ENCODE measurements at places on chromosomes 1 and 21. TPM values are rescaled to one million over a fixed set of nuclear protein-coding genes. Genes with fewer than 3 reads are reported as not detected.

The TNFRSF1B gene
- 28.5 TPM for polyA plus RNA-seq

The C8A gene
- not detected for polyA plus RNA-seq

The OR10J1 gene
- not detected for polyA plus RNA-seq

The SLC25A34 gene
- polyA plus RNA-seq: 2.1 TPM

- H3K36me3 ChIP-seq: no peaks in the 10 kb centered on the region
- no peaks in the 10 kb centered on the region for H3K27me3 ChIP-seq
- no peak overlapping the region for H3K4me3 ChIP-seq
- H3K27ac ChIP-seq: no peak overlapping the region
- no peak for DNase-seq
- H3K4me1 ChIP-seq: no peaks in the 10 kb centered on the region
Measured at GRCh38 chr1:214793708-214794107, 190.7 kb downstream of the CENPF start.

- H3K27ac ChIP-seq: no peak overlapping the region
- no peaks in the 10 kb centered on the region for H3K27me3 ChIP-seq
- no peak overlapping the region for H3K4me3 ChIP-seq
- DNase-seq: no peak
- peaks cover 39% of the 10 kb centered on the region for H3K4me1 ChIP-seq
Measured at GRCh38 chr1:19710825-19711611, 46.3 kb downstream of the HTR6 start.

DNA sequence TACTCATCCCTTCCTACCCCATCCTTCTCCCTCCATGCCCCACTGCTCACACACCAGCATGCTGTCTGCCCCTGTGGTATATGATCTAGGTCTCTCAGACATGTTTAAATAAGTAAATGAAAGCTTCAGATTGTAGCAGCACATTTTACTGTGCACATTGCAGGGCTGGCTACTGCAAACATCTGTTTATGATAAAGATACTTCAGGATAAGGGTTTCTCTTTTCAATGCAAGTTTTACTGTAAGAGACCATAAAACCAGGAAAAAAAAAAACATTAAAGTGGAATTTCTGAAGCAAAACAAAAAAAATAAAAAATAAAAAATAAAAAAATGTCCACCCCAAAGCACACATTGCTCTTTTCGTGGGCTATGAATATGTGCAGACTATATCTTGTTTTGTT lies 184.4 kb downstream of the USH2A start:
- no peaks in the 10 kb centered on the region for H3K27me3 ChIP-seq
- no peaks in the 10 kb centered on the region for H3K4me1 ChIP-seq
- DNase-seq: no peak
- H3K36me3 ChIP-seq: no peaks in the 10 kb centered on the region

DNA sequence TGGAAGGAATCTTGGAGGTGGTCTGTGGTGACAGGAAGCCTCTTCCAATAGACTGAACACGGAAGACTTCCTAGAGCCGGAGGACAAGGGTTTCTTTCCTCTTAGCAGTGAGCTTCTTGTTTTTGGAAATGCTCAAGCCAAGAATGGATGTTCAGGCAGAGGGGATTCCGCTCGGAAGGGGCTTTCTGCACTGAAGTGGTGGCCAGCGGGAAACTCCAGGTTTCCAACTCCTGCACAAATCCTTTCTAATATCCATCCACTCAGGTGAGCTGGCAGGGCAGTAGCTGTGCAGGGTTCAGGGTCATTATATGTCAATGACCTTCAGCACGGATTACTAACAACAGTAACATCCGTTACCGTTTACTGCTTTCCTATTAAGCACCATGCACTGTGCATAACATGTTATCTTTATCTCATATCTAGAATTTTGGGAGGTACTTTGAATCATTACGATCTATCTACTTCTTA lies 573 bp upstream of the CPT2 start:
- H3K4me1 ChIP-seq: peaks cover 20% of the 10 kb centered on the region
- peak overlapping the region; percentile 99 for H3K27ac ChIP-seq
- no peak for DNase-seq
- H3K27me3 ChIP-seq: no peaks in the 10 kb centered on the region

DNA sequence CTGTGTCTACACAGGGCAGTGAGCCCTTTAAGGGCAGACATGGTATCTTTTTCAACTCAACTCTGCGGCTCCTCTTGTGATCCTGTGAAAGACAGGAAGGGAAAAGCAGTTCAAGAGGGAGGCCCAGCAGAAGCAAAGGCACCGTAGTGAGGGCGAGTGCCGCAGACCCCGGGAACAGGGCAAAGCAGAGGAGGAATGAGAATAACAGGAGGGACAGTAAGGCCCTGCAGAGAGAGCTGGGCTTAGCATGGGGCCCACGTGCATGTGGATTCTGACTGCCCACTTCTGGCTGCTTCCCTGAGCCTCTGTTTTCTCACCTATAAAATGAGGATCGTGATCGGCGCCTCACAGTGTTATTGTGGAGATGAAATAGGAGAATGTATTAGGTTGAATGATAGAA lies 409.3 kb downstream of the PTPRU start:
- H3K4me3 ChIP-seq: no peak overlapping the region
- no peaks in the 10 kb centered on the region for H3K36me3 ChIP-seq
- no peaks in the 10 kb centered on the region for H3K27me3 ChIP-seq
- H3K27ac ChIP-seq: peak overlapping the region; percentile 57
- no peak for DNase-seq

- no peak overlapping the region for H3K4me3 ChIP-seq
- DNase-seq: no peak
- no peaks in the 10 kb centered on the region for H3K27me3 ChIP-seq
- H3K4me1 ChIP-seq: no peaks in the 10 kb centered on the region
Measured at GRCh38 chr1:159122005-159122621, 45.5 kb upstream of the AIM2 start.

DNA sequence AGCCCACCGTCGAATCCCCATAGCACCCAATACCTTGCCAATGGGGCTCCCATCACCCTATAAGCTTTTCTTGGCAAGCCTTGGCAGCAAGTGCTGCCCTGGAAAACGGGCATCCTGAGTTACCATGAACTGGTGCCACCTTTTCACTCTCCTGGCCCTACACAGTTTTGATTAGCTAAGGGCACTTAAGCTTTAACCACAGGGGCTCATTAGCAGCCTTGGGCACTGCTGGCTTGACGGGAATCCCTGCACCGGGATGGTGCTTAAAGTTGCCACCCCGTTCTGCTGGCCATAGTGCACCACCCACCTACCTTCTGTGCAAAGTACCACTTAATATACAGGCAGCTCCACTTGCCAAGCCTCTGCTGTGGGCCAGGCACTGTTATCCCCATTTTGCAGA lies 13.7 kb downstream of the PARS2 start:
- no peaks in the 10 kb centered on the region for H3K4me1 ChIP-seq
- H3K36me3 ChIP-seq: no peaks in the 10 kb centered on the region
- peak; percentile 28 for DNase-seq
- no peak overlapping the region for H3K4me3 ChIP-seq
- H3K27ac ChIP-seq: no peak overlapping the region

DNA sequence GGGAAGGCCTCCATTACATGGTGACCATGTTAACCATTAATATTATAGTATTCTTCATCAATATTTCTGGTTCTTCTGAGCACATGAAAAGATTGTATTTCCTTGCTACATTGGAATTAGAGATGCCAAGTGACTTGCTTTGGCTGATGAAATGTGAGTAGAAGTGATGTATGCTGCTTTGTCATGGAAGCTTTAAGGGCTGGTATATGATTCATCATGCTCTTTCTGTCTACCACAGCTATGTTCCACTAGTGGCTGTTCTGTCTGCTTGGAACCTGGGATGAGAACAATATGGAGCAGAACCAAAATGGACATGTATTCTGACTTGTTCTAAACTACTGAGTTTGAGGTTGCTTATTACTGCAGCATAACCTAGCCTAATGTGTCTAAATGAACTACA lies 163.3 kb downstream of the TM2D1 start:
- H3K27ac ChIP-seq: no peak overlapping the region
- no peaks in the 10 kb centered on the region for H3K36me3 ChIP-seq
- H3K27me3 ChIP-seq: no peaks in the 10 kb centered on the region
- H3K4me1 ChIP-seq: no peaks in the 10 kb centered on the region
- H3K4me3 ChIP-seq: no peak overlapping the region
- no peak for DNase-seq

DNA sequence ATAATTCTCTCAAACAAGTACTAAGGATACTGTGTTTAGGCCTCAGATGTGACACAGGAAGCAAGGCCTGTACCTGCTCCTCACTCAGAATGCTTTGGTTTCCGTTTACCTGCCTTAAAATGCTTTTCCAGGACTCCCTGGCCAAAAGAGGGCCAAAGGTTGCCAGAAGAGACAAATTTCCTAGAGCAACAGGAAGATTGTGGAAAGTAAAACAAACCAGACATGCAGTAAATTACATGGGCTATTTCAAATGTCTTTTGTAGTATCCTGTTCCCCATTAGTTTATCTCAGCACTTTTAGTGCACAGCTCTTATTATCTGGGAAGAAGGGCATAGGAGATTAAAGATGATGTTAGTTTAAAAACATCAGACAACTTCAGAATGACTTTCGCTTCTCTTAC lies 280.0 kb downstream of the NFIA start:
- H3K4me3 ChIP-seq: no peak overlapping the region
- no peaks in the 10 kb centered on the region for H3K4me1 ChIP-seq
- no peak for DNase-seq

DNA sequence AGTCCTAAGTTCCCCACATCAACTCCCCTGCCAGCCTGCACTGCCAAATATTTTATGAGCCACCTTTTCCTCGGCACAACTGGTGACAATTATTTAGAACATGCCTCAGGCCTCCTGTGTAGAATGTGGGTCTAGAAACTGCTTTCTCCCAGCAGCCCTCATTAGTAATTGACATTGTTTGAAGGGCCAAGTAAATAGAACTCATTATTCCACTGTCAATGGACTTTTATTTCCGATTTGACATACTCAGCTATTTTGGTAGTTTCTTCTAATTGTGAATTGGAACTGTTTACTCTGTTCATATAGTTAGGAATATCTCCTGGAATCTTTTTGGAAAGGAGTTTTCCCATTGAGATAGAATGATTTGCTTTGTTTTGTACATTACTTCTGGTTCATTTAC lies 168.8 kb upstream of the L1TD1 start:
- H3K4me1 ChIP-seq: no peaks in the 10 kb centered on the region
- H3K4me3 ChIP-seq: no peak overlapping the region
- H3K36me3 ChIP-seq: no peaks in the 10 kb centered on the region

Measured in spleen (tissue), 13 donors.